A549 treated with DMSO at 1 μM for 4 hours (cell line): ENCODE measurements at places on chromosomes 2 and 18. TPM values are rescaled to one million over a fixed set of nuclear protein-coding genes. Genes with fewer than 3 reads are reported as not detected.

CCDC85A gene
- 0.09 to 0.16 TPM (median 0.13 TPM) in 5 replicates for total RNA-seq

ARHGAP28 gene
- total RNA-seq, result 0.03 to 0.37 TPM (median 0.09 TPM) in 5 replicates

RELCH gene
- 12.8 to 14.7 TPM (median 14.1 TPM) in 5 replicates for total RNA-seq

BMP10 gene
- total RNA-seq, result not detected in 5 replicates

AQP12A gene
- not detected in 5 replicates for total RNA-seq
